ENCODE measurements at places on chromosomes 1 and 21. TPM values are rescaled to one million over a fixed set of nuclear protein-coding genes. Genes with fewer than 3 reads are reported as not detected.
A peak's percentile ranks its signal among the peaks of the same experiment; 100 is the strongest.

Gene DNM3
- 4.5 TPM for total RNA-seq

Gene OR2L5
- total RNA-seq = 0.16 TPM

GRCh38 chr1:212915245-212916091 lies 34.9 kb upstream of the VASH2 start:
- no peak for DNase-seq

GRCh38 chr21:17848228-17848627 lies 29.1 kb upstream of the C21orf91 start:
- DNase-seq = no peak

DNA sequence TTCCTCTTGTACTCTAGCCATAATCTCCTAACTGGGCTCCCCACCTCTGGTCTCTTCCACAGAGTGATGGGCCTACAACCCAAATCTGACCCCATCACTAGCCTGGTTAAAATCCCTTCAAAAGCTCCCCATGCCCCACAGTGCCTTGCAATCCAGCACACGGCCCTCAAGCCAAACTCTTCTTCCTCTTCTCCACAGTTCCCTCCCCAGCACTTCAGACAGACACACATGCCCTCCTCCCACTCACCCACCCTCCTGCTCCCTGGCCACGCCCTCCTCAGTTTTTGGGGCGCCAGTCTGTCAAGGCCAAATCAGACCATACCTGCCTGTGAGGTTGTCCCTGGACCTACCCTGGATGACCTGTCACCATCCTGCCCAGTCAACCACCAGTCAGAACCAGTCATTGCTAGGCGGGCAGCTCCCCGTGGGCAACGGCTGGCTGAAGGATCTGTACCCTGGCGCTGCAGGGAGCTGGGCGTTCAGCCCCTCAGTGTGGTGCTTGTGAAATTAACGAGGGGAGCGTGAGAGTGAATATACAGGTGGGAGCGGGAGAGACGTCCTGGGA lies 753 bp downstream of the C1orf210 start:
- DNase-seq = no peak

Gene C1QB
- total RNA-seq = not detected

Gene CATSPERE
- 0.50 TPM for total RNA-seq

DNA sequence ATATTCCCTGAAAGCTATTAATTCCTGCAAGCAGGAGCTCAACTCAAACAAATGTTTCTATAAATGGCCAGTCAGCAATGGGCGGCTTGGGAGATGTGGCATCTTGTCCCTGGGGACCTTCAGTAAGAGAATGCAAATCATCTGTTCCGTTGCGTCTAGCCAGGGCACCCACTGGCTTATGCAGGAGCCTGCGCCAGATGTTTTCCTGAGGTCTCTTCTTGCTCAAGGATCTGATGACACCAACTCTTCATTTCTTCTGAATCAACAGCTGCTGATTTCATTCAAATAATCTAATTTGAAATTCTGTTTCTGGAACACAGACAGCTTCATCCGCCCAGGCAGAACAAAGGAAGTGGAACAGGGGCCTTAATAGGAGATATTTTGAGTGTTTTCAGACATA lies 70.0 kb upstream of the AJAP1 start:
- DNase-seq = no peak

DNA sequence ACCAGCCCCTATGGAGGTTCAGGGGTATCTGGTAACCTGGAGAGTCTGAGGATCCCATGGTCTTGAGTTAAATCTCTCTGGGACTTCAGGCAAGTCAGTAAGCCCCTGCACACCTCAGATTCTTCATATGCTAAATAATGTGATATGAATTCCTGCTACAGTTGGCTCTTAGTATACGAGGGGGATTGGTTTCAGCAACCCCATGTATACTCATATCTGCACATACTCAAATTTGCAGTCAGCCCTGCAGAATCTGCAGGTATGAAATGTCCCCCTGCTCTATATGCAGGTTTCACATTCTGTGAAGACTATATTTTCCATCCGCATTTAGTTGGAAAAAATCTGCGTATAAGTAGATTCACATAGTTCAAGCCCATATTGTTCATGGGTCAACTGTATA lies 136.6 kb downstream of the TOMM20 start:
- no peak for DNase-seq

Gene ARHGEF10L
- not detected for total RNA-seq

Gene TRIM45
- total RNA-seq = 1.5 TPM

GRCh38 chr1:228445843-228446650 lies 29.4 kb upstream of the TRIM17 start:
- peak; percentile 45 for DNase-seq

- no peak for DNase-seq
Measured at GRCh38 chr1:20370698-20371097, 80.0 kb downstream of the VWA5B1 start.

DNA sequence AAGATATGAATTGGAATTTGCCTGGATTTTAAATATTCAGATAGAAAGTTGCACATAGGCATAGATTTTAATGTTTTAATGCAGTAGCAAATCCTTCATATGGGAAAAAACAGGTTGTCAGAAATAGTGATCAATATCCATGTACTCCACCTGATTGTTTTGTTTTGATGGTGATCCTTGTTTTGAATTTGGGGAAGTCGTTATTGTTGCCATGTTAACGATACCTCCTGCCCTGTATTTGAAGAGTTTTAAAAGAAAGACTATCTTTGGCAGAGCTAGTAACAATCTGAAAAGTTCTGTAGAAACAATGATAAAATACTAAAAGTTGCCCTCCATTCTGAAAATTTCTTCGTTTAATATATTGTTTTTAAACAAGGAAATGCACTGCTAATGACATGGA lies 1.1 kb downstream of the CEP350 start:
- DNase-seq = no peak

Gene CASQ1
- not detected for total RNA-seq

Gene CEP170
- 51.9 TPM for total RNA-seq

Gene IL22RA1
- total RNA-seq = not detected

Gene FCRL2
- not detected for total RNA-seq

Gene TNNT2
- total RNA-seq = not detected

- DNase-seq = no peak
Measured at GRCh38 chr21:31708541-31708940, 23.4 kb downstream of the SCAF4 start.

DNA sequence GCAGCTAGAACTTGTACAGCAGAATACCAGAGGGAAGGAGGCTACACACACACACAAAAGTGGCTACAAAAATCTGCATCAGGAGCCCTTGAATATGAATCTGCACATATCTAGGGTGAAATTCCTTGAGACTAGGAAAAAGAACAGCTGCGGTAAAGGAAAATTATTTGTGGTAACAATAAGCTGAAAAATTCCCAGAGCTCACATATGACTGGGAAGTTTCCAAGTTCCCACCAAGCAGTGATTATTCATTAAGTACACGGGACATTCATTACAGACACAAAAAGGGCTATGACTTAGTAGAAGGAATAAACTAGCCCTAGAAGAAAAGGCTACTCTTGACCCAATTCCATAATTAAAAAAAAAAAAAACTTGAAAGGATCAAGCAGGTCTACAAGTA lies 149.5 kb upstream of the BACE2 start:
- DNase-seq = no peak

- DNase-seq = peak; percentile 86
Measured at GRCh38 chr1:228500901-228501871, 14.0 kb downstream of the RNF187 start.

DNA sequence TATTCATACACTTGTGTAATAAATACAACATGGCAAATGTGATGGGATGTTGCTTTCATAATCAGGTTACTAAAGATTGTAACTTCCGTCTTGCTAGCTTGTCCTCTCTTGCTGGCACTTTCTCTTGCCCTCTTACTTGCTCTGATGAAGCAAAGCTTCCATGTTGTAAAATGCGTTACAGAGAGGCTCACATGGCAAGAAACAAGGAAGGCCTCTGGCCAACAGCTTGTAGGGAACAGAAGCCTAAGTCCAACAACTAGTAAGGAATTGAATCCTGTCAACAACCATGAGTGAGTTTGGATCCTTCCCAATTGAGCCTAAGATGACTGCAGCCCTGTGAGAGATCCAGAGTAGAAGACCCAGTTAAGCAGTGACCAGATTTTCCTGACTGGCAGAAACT lies 15.4 kb downstream of the TMED5 start:
- no peak for DNase-seq

DNA sequence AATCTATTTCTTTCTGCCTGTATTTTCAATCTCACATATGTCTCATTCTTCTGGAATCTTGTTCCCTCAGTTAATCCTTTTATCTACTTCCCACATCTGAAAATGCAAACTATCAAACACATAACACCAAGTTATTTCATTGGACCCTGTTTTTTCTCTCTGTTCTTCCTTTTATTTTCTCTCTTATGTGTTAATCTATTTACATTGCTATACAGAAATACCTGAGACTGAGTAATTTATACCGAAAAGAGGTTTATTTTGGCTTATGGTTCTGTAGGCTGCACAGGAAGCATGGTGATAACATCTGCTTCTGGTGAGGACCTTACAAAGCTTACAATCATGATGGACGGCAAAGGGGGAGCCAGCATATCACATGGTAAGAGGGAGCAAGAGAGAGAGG lies 247.6 kb downstream of the TGFB2 start:
- no peak for DNase-seq

DNA sequence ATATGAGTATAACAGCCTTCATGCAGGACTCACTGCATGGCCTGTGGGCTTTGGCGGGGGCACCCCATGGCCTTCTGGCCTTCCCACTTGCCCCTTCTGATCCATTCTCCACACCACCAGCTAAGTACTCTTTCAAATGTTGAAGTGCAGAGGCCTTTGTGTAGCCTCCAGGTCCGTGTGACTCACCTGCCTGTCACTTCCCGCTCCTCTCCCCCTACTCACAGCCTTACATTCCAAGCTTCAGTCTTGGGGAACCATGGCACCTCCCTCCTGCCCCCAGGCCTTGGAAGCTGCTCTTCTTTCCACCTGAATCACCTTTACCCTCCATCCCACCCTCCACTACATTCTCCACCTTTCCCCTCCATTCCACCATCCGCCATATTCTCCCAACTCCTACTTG lies 69.6 kb downstream of the PGM1 start:
- DNase-seq = no peak

DNA sequence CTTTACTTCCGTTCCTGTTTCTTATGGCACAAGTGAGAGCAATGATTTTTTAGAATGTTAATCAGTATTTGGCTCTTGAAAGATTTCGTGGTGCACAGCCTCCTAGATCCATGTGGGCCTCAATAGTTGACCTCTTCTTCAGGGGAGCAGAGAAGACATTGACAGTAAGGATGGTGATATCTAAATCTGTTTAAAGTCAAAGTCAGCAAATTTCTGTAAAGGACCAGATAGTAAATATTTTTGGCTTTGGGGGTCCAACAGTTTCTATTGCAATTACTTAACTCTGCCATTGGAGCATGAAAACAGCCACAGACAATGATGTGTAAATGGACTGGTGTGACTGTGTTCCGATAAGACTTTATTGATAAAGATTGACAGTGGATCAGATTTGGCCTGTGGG lies 27.4 kb downstream of the TNN start:
- no peak for DNase-seq

GRCh38 chr21:46661211-46661625 lies 25.7 kb downstream of the PRMT2 start:
- DNase-seq = no peak

- no peak for DNase-seq
Measured at GRCh38 chr1:205590777-205591513, 40.9 kb downstream of the ELK4 start.

Gene PRR9
- not detected for total RNA-seq

DNA sequence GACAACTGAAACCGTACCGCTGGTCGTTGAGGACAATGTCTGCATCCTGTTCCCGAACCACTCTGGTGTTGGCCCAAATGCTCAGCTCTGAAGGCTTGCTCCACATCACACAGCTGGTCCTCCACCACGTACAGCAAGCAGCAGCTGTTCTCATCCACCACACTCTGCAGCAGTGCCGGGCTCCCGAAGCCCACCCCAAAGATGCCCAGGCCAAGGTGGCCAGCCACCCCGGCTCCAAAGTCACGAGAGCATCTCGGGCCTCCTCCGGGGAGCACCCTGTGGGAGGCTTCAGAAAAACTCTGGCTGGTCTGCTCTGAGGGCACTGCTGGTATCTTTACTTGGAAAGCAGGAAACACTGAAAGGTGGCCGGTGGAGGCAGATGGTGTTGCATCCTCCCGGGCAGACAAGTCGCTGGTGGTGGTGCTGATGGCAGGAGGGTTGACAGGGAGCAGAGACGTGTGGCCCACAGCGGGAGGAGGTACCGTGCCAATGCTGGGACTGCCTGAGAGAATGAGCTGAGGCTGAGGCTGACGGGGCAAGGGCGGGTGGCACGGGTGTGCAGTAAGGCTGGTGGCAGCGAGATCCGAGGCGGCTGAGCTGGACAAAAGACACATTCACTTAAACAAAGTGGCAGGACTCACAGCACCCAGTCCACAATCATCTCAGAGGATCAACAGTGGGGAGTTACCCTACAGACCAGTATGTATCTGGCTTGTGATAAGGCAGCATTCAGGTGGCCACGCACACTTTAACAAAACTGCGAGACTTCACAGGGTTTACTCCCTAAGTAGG lies 6.5 kb upstream of the CCDC27 start:
- DNase-seq = no peak

Gene INSRR
- total RNA-seq = 0.07 TPM

DNA sequence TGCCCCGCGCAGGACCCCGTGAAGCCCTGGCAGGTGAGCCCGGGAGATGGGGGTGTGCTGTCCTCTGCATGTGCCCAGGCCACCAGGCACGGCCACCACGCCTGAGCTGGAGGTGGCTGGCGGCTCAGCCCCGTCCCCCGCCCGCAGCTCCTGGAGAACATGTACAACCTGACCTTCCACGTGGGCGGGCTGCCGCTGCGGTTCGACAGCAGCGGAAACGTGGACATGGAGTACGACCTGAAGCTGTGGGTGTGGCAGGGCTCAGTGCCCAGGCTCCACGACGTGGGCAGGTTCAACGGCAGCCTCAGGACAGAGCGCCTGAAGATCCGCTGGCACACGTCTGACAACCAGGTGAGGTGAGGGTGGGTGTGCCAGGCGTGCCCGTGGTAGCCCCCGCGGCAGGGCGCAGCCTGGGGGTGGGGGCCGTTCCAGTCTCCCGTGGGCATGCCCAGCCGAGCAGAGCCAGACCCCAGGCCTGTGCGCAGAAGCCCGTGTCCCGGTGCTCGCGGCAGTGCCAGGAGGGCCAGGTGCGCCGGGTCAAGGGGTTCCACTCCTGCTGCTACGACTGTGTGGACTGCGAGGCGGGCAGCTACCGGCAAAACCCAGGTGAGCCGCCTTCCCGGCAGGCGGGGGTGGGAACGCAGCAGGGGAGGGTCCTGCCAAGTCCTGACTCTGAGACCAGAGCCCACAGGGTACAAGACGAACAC lies 1.8 kb downstream of the TAS1R3 start:
- no peak for DNase-seq

Gene IGSF21
- total RNA-seq = not detected

DNA sequence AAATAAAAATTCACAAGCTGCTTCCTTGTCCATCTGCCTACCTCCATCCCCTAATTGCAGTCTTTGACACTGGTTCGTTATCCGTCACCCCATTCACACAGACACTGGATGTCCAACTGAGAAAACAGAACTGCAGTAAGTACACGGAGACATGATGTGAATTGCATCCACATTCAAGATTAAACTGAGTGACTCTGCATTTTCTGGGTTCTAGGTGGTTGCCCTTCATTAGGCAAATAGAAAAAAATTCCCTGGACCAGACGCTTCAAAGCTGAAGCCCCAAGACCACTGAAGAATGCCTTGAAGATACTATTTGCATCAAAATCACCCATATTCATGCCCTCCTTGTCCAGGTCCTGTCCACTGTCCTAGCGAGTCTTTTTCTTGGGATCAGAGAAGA lies 7.9 kb upstream of the ALG6 start:
- DNase-seq = no peak

Measured in activated naive CD4-positive, alpha-beta T cell treated with anti-CD3 and anti-CD28 coated beads, Interleukin-2, amount 50 U/mL, for 72 hours (primary cell).